ENCODE measurements at places on chromosomes 6 and 20.

- no peak for DNase-seq
Measured at GRCh38 chr6:105804424-105804823, 281.7 kb upstream of the PRDM1 start.

DNA sequence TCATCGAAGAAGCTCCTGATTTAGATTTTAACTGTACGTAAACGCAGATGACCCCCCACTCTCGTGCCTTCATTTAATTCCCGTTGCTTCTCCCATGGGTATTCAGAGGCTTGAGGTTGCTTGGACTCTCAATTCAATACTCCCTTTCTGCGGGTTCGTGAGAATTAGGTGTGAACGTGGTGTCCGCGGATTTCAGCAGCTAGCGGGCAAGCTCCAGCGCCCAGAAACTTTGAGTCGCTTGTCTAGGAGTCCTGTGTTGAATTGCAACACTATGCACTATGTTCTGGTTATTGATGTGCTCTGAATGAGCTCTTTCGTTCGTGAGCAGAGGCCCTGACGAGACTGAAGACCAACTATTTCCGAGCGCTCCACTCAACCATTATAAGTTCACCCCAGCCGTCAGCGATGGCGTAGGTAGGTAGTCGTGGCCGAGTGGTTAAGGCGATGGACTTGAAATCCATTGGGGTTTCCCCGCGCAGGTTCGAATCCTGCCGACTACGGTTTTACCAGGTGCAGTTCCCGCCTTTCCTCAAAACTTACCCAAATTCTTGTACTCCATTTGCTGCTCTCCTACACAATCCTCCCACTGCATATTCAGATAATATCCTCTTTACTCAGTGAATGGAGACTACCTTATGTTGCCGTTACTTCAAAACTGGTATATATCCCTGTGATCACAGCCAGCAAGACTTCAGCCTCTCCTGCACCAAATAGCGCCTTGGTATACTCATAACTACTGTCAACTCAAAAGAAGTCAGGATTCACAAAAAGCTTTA lies 72.6 kb upstream of the ZNF184 start:
- DNase-seq, result no peak

DNA sequence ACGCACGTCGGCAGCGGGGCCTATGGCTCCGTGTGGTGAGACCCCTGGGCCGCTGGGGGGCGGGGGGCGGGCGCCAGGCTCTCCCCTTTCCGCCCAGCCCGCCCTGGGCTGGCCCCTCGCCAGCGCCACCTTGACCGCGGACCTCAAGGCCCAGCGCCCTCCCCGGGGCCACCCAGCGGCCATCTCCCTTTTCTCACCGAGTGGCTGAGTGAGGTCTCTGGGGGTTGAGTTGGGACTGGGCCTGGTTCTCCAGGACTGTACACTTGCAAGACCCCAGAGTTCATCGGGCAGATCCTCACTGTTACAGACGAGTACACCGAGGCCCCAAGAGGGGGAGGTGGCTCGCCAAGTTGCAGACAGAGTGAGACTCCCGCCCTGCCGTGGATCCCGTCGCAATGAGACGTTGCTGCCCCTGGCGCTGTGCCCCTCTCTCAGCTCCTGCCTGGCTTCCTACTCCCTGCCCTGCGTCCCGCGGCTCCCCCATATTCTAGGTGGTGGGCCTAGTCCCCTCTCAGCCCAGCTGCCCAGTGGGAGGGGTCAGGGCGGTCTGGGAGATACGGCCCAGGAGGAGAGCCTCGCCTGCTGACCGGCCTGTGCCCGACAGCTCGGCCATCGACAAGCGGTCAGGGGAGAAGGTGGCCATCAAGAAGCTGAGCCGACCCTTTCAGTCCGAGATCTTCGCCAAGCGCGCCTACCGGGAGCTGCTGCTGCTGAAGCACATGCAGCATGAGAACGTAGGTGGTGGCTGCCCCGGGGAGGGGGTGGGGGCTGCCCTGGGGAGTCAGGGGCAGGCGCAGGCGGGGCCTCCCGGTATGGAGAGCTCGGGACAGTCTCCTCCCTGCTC lies 576 bp downstream of the MAPK13 start:
- peak; percentile 24 for DNase-seq

DNA sequence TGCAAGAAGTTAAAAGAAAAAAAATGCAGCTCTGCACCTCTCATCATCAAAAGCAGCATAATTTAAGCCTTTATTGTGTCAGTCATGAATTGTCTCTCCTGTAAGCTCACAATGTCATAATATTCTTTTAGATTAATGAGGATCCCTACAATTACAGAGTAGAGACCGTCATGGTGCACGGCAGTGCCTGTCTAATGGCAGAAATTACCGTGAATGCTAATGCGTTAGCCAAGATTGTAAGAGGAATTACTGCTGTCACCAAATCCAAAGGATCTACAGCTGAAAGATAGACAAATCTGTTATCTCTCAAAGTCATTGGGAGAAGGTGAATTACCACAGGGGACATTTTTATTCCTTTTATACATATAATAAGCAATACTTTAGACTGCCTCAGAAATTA lies 631.6 kb upstream of the NRSN1 start:
- no peak for DNase-seq

GRCh38 chr6:73109659-73110058 lies 115.6 kb downstream of the KHDC1L start:
- DNase-seq, result no peak

DNA sequence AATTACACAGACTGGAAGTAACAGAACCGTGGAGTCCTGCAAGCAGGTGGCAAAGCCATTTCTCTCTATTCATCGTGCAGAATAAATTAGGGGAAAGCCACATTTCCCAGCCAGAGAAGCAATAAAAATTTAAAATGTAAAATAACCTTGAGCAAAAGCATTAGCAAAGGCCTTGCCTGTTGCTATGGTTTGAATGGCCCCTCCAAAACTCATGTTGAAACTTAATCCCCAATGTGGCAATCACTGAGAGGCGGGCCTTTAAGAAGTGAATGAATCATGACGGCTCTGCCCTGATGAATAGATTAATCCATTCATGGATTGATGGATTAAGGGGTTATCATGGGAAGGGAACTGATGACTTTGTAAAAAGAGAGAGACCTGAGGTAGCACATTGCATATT lies 679.0 kb downstream of the PTPRT start:
- no peak for DNase-seq

GRCh38 chr6:11705069-11705468 lies 73.5 kb downstream of the ADTRP start:
- DNase-seq, result no peak

GRCh38 chr6:86017236-86017635 lies 374.6 kb upstream of the SYNCRIP start:
- no peak for DNase-seq

- DNase-seq, result no peak
Measured at GRCh38 chr6:43645613-43645964, 753 bp downstream of the RSPH9 start.

GRCh38 chr6:89597988-89598387 lies 40.6 kb downstream of the LYRM2 start:
- DNase-seq, result no peak

GRCh38 chr6:61809004-61809595 lies 476.9 kb downstream of the KHDRBS2 start:
- DNase-seq, result no peak

DNA sequence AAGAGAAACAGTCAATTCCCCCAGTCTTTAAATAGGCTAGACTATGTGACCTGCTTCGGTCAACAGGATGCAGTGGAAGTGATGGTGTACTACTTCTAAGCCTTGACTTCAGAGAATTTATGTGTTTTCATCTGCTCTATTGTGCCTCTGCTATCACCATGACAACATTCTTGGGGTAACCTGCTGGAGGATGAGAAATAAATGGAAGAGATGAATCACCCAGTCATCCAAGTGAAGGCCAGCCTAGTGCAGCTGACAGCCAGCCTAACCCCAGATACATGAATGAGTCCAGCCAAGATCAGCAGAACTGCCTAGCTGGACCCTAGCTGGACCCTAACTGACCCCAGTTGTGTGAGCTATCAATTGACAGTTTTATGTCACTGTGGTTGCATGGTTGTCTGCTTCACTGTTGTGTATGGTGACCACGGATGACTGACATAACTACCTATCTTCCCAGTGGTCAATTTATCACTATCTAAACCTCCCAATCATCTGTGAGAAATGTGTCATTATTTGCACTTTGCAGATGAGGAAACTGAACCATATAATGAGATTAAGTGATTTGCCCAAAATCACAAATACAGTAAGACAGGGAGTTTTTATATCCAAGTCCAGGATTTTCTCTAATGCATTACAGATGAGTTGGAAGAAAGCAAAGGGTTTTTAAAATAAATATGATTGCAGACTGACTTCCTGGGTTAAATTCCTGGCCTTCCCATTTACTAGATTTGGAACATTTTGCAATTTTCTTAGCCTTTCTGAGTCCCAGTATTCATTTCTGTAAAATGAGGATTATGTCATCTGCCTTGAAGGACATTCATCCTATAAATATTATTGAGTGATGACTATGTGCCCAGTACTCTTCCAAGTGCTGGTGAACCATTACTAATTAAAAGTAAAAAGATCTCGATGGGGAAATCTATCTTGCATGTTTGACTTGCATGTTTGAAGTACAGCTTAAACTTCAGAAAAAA lies 136.4 kb upstream of the PLCB4 start:
- DNase-seq, result no peak

DNA sequence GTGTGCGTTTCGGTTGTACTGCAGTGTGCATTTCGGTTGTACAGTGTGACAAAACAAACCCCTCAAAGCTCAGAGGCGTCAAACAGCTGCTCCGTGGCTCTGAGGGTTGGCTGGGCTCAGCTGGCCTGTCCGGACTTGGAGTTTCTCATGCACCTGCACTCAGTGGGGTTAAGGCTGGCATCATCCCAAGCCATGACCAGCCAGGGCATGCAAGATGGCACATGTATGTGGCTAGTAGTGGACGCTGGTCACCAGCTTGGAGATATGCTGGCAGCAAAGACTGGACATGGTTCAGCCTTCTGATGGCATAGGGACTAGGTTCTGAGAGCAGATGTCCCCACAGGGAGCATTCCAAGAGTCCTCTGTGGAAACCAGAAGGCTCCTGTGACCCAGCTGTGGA lies 187.2 kb downstream of the CDH4 start:
- DNase-seq, result no peak

- no peak for DNase-seq
Measured at GRCh38 chr6:33576668-33577067, 3.4 kb downstream of the BAK1 start.

DNA sequence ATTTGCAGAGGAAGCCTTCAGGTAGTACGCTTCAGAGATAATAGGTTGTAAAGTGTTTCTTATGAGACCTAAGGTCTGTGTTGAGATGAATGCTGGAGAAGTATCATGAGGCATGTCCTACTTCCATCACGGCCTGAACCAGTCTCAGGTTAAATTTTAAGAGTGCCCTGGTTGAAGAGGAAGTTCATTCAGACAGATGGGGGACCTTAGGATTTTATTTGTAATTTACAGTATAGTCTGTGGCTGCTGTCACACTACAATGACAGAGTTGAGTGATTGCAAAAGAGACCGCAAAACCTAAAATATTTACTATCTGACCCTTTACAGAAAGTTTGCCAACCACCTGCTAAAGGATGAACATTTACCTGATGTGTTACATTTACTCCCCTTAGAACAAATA lies 70.9 kb downstream of the UST start:
- DNase-seq, result no peak

DNA sequence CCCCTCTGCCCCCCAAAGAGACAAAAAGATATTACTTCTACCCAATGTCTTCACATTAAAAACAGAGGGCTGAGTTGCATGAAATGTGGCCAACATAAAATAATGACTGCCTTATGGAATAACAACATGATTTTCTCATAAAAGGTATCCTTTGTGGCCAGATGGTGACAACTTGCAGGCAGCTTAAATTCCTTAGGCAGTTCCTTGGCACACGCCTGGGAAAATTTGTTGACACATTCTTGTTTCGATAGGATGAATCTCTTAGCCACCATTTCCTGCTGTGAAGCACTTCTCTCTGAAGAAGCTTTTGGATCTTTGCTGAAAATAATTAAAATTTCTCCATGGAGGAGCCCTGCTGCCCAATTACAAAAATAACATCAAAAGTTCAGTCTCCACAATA lies 109.0 kb upstream of the COL21A1 start:
- DNase-seq, result no peak

DNA sequence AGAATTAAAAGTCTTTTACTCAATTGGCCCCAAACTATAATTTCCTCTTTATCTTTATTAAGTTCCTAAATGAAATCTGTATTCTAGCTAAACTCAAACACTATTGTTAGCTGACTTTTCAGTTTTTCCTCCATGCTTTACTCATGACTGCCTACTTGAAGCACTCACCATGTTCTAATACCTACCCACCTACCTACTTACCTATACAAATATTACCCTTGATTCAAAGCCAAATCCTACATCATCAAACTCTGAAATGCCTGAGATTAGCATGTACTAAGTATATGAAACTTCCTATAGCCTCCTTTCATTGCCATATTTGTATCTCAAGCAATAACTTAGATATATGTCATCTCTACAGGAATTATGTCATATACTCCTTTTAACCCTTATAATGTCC lies 259.7 kb downstream of the HDGFL1 start:
- no peak for DNase-seq

DNA sequence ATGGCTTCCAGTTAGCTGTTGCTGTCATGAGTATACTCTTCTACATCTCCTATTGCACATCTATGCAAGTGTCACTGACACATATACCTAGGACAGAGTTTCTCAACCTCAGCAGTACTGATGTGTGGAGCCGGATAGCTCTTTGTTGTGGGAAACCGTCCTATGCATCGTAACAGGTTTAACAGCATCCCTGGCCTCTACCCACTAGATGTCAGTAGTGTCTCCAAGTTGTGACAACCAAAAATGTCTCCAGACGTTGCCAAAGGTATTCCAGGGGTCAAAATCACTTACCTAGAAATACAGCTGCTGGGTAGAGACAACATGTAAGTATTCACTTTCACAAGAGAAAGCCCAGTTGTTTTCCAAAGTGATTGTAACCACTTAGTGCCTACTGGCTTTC lies 637.6 kb downstream of the RNF144B start:
- no peak for DNase-seq

DNA sequence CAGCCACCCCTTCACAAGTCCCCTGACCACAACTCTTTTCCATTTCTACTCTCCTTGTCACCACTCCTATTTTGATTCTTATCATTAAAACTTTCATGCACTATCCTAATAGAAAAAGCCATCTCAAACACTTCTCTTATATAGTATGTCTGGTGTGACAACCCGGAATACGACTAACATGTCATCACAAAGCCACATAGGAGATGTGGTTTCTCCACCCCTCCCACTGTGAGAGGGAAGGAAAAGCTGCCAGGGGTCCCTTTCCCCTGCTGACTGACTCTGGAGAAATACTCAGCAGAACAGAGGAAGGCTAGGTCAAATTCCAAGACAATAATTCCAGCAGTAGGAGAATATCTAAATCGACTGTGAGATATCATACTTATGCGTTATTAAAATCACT lies 193.0 kb upstream of the KCNK16 start:
- no peak for DNase-seq

DNA sequence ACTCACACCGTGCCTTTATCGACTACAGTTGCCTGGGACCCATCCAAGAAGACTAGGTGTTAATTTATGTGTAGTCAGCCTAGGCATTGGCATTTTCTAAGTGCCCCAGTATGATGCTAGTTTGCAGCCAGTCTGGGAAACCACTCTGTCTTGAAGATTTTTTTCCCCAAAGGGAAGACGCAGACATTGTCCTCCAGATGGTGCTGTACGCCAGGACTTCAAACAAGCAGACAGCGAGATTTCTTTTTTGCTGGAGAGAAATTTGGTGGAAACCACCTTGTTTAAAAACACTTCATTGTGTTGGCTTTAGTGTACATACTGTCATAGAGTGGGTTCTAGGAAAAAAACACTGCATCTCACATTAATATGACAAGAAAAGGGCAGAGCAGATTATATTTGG lies 30.0 kb downstream of the ALDH5A1 start:
- DNase-seq, result no peak

GRCh38 chr6:168835991-168836390 lies 395.0 kb downstream of the SMOC2 start:
- DNase-seq, result no peak

GRCh38 chr6:65557224-65557623 lies 149.8 kb downstream of the EYS start:
- DNase-seq, result no peak
